LHCN-M2 (cell line): ENCODE measurements at places on chromosomes 5 and 9.

DNA sequence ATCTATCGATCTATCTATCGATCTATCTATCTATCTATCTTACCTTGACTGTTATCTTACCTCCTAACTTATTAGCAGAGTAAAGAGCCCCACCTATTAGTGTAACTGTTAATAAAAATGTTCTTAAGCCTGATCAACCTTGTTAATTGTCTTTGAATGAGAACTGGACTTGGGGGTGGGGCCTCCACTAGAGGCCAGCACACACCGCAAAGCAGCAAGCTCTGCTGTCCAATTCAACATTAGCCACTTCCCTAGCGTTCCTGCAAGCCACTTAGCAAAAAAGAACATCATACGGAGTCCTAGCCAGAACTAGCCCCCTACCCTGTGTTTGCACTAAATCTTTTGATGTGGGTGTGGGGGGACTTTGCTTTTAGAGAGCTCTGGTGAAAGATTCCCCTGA is 515.8 kb downstream of the KDM4C start:
- peak; percentile 25 for DNase-seq

GRCh38 chr9:6086006-6086655 is 70.7 kb upstream of the RANBP6 start:
- DNase-seq = peak; percentile 41

DNA sequence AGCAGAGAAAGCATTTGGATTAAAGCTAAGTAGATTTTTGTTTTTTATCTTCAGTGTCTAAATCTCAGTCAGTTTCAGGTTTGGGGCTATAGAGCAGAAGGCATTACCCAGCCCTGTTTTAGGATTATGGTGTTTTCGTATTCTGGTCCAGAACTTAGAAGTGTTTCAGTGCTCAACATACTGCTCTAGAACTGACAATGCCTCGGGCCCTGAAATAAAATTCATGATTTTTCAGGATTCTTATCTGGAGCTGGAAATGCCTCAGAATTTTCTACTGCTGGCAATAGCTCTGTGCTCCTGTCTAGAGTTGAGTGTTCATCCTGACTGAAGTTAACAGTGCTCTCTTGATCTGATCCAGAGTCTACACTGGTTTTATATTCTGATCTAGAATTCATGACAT is 163.9 kb downstream of the PAPPA start:
- DNase-seq = no peak

- DNase-seq = peak; percentile 7
These were observed 20.2 kb downstream of the ALDH1A1 start for GRCh38 chr9:72932619-72933018.

DNA sequence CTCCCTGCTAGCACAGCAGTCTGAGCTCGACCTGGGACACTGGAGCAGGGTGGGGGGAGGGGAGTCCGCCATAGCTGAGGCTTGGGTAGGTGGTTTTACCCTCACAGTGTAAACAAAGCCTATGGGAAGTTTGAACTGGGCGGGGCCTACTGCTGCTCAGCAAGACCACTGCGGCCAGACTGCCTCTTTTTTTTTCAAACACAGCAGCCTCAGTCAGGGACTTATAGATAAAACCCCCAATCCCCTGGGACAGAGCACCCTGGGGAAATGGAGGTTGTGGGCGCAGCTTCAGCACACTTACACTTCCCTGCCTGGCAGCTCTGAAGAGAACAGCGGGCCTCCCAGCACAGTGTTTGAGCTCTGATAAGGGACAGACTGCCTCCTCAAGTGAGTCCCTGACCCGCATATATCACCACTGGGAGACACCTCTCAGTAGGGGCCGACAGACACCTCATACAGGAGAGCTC is 151.1 kb upstream of the APC start:
- no peak for DNase-seq

- DNase-seq = no peak
These were observed 191.7 kb downstream of the CDK5RAP2 start for GRCh38 chr9:120388003-120388855.

- peak; percentile 33 for DNase-seq
These were observed 197.9 kb downstream of the KCTD16 start for GRCh38 chr5:144368556-144368955.

- DNase-seq = peak; percentile 57
These were observed 539 bp downstream of the ARRDC3 start for GRCh38 chr5:91382530-91383026.

DNA sequence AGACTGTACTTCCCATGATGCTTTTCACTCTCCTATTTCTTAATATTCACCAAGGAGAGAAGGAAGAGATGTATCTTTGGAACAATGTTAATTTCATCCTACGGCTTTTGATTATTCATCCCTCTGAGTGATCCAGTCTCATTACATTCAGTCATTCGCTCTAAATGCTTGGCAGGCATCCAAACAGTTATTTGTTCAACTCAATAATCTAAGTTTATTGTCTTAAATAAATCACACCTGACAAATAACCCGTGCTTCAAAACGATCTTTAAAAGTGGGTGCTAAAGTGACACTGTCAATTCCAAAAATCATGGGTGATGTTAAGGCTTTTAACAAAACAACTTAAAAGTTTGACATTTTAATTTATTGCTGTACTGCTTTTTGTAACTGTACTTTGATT is 233.1 kb downstream of the RASEF start:
- DNase-seq = no peak

DNA sequence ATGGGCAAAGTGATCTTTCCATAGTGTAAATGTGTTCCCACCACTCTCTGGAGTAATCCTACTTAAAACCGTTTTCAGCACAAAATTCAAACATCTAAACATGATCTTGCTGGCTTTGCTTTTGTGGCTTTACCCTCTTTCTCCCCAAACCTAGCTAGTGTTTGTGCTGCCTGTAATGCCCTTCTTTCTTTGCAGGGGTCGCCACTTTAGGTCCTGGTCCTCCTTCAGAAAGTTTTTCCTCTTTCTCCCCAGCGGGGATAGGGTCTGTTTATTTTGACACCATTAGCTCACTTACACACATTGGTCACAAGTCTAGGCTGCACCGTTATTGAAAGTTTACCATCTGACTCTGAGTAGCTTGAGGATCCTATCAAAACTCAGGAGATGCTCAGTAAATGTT is 736 bp upstream of the HSD17B4 start:
- no peak for DNase-seq

GRCh38 chr5:121630402-121630801 is 221.3 kb upstream of the FTMT start:
- peak; percentile 9 for DNase-seq

DNA sequence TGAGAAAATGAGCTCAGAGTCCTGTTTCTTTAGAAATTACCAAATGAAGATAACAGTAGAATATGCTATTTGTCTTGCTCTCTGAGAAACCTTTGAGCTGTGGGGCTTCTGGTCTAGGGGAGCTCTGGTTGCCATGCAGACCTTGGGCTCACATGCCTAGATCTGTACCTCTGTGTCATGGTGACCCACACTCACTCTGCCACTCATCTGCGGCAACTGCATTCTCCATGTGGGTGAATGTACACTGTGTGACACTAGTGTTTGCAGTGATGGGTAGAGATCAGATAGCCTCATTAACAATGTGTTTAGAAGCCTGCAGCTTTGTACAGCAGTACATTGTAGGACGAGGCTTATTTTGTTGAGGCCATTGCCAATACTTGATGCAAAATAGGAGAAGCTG is 521.2 kb downstream of the CHSY3 start:
- no peak for DNase-seq

- no peak for DNase-seq
These were observed 2.4 kb downstream of the SPINK6 start for GRCh38 chr5:148205044-148205806.

DNA sequence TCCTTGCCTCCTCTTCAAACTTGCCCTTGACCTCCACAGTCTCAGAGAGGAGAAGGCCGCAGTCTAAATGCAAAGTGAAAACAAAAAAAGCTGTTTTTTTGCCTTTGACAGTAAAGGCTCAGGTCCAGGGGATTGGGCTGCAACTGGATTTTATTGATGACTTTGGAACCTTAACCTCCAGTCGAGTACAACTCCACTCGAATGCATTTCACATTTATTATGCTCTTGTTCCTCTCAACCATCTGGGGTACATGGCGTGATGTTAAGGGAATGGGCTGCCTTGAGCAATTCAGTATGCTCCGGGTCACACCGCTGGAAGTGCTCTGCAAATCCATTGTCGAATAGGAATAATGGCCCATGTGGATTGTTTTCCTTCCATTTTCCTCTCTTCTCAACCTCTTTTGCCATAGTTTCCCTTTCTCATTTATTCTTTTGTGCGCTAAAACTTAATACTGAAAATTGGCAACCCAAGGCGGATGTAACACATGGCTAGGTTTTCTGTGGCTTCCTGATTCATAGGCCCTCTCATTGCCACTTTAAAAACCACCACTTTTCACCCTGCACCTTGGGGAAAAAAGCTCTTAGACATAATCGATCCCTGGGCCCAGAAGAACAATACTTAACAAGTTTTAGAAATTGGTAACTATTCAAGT is 34.3 kb downstream of the ITK start:
- no peak for DNase-seq

DNA sequence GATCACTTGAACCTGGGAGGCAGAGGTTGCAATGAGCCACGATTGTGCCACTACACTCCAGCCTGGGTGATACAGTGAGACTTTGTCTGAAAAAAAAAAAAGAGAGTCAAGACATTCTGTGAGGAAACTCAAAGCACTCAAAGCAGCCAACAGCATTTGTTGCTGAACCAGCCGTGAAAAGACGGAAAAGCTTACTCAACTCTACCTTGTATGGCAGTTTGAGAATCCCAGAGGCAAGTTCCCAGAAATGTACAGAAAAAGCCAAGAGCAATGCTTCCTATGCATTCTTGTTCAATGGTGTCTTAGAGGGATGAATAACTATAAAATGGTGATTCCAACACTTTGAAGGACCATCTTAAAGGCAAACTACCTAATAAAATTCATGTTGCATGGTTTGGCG is 170.2 kb downstream of the HSD17B3 start:
- DNase-seq = no peak

- no peak for DNase-seq
These were observed 359.1 kb upstream of the ADAMTSL1 start for GRCh38 chr9:18114559-18115475.

GRCh38 chr5:32541241-32541640 is 44.1 kb upstream of the SUB1 start:
- DNase-seq = no peak

GRCh38 chr5:100574716-100575115 is 39.5 kb downstream of the FAM174A start:
- DNase-seq = peak; percentile 74

DNA sequence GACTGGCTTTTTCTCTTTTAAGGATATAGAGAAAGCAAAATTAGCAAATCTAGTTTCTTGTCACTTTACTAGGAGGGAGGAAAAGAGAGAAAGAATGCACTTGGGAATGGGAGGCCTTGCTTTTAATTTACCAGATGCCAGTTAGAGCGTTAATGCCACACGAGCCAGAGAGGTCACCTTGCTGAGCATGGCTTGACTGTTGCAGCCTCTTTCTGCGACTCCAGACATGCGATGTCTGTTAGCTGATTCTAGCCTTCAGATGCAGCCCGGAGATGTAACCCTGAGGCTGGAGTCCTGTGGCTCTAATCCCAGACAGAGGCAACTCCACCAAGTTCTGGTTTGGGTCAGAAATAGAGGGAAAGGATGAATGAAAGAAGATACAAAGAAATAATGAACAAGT is 152.5 kb downstream of the TRIO start:
- no peak for DNase-seq

GRCh38 chr5:36878392-36879082 is 2.0 kb downstream of the NIPBL start:
- peak; percentile 47 for DNase-seq

DNA sequence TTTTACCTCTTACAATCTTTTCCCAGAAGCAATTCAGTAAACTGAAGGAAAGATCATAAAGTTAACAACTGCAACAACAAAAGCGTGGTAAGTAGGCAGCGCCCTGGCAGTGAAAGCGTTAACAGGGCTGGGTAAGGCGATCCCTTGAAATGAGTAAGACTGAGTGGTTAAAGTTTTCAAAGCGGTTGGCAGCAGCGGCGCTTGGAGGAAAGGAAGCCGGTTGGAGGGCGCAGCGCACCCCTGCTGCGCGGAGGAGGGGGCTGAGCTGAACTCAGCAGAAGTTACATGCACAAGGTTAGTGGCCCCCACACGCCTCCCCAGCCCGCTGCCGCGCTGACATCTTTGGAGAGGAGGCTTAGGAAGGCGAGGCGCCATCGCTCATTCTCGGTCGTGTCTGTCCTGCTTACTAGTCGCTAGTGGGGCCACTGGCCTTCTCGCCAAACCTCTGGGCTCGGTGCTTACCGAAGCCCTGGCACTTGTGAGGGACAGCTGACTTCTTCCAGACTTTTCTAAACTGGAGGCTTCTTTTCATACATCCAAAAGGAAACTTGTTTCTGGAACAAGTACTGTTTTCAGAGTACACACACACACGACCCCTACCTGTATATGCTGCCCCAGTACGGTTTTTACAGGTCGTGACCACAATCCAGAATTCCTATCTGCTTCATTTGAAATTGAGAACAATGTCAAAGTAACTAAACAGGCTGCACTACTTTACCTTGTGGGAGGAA is at the start of gene SH3RF2:
TSS of gene SH3RF2 (plus strand) at position 178 of the 731 bp plus-strand sequence. CDS start 1,351 bp downstream, outside the sequence.
- peak; percentile 84 for DNase-seq

DNA sequence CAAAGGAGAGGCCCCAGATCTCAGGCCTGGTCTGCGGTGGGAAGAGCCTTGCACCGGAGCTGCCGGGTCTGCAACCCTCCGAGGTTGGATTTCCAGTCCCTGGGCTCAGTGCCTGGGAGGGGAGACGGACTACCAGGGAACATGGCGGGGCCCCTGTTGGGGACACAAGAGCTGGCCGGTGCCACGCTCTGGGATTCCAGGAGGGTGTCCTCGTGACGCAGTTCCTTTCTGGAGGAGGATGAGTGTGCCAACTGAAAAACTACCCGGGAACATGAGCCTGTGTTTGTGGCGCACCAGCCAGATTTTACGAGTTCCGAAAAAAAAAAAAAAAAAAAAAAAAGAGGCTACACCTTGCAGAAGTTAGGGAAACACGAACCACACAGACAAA is 9.0 kb downstream of the NRARP start:
- no peak for DNase-seq

DNA sequence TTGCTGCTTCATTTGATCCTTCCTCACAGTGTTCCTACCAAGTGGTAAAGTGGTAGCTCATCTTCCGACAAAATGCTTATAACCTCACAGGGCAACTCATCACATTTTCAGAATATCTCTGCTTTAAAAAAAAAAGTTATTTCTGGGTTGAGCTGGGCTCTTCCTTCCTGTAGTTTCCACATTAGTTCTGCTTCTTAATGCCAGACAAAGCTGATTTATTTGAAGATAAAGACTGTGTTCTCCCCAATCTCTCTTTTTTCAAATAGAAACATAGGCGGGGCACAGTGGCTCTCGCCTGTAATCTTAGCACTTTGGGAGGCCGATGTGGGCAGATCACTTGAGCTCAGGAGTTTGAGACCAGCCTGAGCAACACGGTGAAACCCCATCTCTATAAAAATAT is 273.1 kb downstream of the ACTL7B start:
- no peak for DNase-seq

DNA sequence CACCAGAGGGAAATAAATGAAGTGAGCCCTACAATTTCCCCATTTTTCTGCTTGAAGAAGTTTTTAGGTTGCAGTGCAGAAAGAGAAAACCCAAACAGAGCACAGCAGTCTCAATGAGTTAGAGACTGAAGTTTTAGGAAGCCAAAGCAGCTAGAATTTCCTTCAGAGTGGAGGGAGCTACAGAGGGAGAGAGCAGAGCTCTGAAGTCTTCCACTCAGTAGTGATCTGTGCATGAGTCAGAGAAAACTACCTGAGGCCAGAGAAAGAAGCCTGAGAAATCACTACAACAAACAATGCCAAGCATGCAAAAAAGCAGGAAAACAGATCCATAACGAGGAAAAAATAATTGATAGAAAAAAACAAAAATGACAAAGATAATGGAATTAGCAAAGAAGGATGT is 17.9 kb upstream of the NDUFB6 start:
- DNase-seq = no peak

- no peak for DNase-seq
These were observed 57.8 kb downstream of the ZNF462 start for GRCh38 chr9:106920701-106921283.
